Activated CD4-positive, alpha-beta T cell treated with anti-CD3 and anti-CD28 coated beads for 4 hours (primary cell): ENCODE measurements at places on chromosomes 11 and 22.
A peak's percentile ranks its signal among the peaks of the same experiment; 100 is the strongest.

DNA sequence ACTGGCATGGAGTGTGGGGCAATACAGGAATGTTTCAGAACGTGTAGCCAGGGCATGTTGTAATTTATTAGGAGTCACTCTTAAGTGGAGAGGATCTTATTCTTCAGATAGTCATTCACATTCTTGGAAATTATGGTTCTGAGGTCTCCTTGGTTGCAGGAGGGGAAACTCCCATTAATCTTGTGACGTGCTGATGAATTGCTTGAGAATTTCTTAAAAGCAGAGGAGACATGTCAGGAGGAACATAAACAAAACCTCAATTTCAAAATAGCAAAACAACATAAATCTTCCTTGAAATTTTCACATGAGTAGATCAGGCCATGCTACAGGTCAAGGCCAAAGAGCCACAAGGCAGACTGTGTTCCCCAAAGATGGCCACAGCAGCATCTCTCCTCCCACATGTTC, 50.4 kb downstream of the ADM start:
- DNase-seq: no peak

- DNase-seq: peak; percentile 43
These were observed 2.8 kb downstream of the IL17RA start for GRCh38 chr22:17087498-17088131.

DNA sequence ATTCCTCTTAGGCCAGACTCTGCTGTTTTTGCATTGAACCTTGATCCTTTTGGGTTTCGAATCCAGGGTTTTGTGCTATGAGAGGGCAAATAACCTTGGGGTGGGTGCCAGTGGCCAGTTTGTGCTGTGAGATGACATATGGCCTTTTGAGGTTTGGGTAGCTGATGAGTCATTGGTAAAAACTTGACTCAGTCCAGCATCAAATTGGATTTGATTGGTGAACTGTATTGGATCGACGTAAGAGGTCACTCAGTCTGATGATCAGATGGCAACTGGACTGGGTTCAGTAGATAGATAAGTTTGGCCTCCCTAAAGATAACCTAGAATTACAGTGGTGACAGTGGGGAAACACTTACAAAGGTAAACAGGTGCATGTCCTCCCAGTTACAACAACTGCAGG, 41.0 kb upstream of the XKR3 start:
- no peak for DNase-seq

DNA sequence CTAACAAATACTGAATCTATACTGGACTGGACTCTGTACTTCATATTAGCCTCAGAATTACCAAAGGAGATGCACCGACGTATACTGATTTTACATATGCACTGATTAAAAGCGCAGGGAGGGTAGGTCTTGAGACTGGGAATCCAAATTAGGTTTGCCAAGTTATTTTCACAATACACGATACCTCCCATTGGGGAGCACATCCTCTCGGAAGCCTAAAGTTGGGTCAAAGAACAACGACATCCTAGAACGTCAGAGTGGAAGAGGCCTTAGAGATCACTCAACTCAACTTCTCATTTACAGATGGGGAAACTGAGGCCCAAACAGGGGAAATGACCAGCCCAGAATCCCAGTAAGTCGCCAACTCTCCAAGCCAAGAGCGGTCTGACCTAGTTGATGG, 626 bp downstream of the DNAL4 start:
- no peak for DNase-seq

DNA sequence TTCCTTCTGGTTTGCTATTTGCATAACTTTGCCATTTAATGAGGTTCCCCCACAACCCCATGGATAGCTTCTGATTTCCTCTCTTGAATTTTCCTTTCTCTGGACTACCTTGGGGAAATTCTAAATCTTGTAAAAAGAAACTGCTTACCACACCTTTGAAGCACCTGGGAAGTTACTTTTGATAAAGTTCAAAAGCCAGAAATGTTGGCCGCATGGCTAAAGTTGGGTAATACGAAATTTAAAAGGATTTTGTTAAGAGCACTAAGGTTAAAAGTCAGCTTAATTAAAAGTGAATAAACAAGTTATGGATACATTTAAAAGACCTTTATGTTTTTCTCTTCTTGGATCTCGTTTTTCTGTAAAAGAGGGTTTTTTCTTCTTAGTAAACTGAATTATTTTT, 5.5 kb downstream of the CASP4 start:
- DNase-seq: no peak

DNA sequence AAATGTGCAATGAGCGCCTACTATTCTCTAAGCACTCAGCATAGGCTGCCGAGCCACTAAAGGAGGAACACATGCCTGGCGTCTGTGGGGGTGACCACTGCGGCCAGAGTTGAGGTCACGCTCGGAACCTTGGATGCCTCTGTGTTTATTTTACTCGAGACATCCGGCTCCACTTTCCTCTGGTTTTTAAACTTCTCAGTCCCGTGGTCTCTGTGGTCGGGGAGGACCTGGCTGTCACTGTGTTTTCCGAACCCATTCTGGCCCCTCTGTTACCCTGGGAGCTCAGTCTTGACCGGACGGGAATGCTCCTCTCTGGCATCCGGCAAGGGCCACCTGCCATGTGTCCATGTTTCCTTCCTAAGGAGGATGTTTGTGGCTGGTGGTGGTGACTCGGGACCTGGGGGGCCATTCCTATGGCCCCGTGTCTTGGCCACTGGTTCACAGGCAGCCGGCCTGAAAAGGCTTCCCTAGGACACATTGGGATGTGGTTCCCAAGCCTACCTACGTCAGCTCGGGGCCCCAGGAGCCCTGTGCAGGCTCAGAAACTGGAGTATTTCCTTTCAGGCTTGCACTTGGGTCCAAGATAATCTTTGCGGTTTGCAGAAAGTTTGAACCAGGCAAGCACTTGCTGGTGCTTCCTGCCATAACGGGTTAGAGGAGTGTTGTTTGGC, 46.7 kb upstream of the PARVG start:
- no peak for DNase-seq

DNA sequence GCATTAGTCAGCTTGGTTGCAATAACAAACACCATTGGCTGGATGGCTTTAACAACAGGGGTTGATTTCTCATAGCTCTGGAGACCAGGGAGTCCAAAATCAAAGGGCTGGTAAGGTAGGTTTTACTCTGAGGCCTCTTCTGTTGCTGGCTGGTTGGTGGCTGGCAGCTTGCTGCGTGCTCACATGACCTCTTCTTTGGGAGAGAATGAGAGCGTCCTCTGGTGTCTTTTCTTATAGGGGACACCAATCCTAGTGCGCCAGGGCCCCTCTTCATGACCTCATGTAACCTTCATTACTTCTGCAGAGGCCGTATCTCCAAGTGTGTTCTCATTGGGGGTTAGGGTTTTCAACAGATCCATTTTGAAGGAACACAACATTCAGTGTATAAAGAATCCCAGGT, 1308.3 kb downstream of the TBC1D22A start:
- no peak for DNase-seq

GRCh38 chr22:22800716-22801115, 86.9 kb upstream of the IGLL5 start:
- no peak for DNase-seq

GRCh38 chr11:68974421-68975194, 6.2 kb downstream of the MRGPRD start:
- no peak for DNase-seq

DNA sequence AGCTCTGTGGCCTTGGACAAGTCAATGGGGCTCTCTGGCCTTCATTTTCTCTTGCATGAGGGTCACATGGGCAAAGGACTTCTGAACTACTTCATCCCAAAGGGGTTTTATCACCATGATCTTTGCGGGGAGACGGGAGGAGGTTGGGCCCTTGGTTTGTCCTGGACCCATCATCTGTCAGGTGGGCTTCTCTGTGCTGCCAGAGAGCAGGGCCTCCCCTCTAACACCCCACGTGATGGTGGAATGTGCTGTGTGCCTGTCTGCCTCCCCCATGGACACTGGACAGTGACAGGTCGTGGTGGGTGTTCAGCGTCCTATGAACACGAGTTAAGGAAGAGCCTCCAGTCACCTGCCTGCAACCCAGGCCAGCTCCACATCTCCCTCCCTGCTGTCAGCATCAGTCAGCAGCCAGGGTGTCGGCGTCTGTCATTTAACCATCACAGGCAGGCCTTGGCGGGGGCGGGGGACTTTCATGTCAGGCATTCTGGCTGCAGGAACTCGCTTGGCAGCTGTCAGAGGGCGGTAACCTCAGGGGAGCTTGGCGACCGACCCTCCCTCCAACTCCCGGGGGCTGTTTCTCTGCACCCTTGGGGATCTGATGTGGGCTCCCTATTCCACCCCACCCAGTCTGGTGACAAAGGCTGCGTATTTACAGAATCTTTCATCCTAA, 2.6 kb upstream of the SUN2 start:
- DNase-seq: peak; percentile 79

DNA sequence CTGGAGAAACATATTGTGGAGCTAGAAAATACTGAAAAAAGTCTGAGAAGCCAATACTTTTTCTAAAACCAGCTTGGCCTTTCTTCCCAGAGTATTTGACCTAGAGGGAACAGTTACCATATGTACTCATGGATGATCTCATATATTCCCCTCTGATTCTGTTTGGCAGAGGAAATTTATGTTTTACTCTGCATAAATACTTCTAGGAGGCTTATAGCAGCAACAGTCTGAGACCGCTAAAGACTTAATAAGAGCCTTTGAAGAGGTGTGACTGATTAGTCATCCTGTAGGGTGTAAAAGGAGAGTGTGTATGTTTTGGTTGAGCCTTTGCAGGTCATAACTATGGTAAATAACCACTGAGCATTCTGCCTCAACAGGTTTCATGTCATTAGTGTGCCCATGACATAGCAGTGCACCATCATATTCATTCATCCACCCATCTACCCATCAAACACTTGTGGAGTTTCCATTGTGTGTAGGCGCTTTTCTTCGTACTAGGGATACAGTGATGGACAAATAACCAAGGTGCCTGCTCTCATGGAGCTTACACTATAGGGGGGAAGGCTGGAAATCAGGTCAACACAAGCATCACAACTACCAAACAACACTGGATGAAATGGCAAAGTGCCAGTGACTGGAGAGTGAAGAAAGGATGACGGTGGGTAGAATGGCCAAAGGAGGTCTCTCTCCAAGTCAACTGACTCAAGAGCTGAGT, 44.5 kb downstream of the TRAF6 start:
- no peak for DNase-seq

DNA sequence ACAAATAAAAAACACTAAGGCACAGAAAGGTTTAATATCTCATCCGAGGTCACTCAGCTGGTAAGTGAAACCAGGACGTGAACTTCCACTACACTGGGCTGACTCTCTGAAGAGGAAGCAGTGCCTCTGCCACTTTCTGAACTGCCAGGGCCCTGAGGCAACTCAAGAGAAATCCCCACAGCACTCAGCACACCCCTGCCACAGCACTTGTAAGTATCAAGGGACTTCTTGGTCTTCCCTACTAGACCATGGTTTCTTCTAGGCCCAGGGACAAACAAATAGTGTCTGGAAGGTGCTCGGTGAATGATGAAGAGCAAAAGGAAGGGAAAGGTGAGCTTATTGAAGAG, 49.7 kb downstream of the RPL27A start:
- DNase-seq: no peak

- DNase-seq: no peak
These were observed 292.0 kb downstream of the NTM start for GRCh38 chr11:131662317-131662972.

DNA sequence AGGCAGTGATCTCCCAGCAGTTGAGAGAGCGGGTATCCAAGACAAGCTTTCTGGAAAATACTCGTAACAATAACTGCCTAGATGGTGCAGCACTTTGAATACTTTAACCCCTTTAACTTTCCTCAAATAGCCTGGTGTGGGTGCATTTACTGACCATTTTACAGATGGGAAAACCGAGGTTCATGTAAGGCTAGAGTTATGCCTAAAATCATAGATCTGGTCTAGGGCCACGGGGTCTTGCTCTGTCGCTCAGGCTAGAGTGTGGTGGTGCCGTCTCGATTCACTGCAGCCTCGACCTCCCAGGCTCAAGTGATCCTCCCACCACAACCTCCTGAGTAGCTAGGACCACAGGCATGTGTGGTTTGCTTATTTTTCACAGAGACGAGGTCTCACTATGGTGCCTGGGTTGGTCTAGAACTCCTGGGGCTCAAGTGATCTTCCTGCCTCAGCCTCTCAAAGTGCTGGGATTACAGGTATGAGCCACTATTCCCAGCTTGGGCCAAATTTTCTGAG, 269.2 kb upstream of the SYN3 start:
- no peak for DNase-seq

GRCh38 chr11:66176650-66177049, 91.8 kb upstream of the RAB1B start:
- DNase-seq: no peak

- DNase-seq: no peak
These were observed 63.1 kb downstream of the ARHGEF12 start for GRCh38 chr11:120399307-120399706.

DNA sequence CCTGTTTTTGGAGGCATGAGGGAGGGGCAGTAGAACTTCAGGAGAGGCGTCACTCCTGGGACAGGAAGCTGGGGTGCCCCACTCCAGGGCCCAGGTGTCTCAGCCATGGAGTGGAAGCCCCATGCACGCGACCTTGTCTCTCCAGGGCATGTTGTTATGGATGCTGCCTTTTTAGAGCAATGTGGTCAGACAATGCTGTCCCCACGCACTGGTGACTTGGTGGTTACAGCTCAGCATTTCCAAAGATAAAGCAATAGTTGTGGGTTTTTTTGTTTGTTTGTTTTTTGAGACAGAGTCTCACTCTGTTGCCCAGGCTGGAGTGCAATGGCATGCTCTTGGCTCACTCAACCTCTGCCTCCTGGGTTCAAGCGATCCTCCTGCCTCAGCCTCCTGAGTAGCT, 22.3 kb downstream of the EIF4G2 start:
- no peak for DNase-seq

DNA sequence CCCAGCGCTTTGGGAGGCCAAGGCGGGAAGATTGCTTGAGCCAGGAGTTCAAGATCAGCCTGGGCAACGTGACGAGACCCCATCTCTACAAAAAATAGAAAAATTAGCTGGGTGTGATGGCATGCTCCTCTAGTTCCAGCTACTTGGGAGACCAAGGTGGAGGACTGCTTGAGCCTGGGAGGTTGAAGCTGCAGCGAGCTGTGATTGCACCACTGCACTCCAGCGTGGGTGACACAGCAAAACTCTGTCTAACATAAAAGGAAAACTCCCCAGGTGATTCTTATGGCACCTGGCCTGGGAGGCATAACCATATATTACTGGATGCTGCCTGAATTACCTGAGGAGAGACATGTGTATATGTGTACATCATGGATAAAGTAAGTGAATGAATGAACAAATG, 29.1 kb downstream of the KIAA1671 start:
- no peak for DNase-seq

GRCh38 chr11:72102631-72102945, 509 bp downstream of the LAMTOR1 start:
- DNase-seq: no peak

DNA sequence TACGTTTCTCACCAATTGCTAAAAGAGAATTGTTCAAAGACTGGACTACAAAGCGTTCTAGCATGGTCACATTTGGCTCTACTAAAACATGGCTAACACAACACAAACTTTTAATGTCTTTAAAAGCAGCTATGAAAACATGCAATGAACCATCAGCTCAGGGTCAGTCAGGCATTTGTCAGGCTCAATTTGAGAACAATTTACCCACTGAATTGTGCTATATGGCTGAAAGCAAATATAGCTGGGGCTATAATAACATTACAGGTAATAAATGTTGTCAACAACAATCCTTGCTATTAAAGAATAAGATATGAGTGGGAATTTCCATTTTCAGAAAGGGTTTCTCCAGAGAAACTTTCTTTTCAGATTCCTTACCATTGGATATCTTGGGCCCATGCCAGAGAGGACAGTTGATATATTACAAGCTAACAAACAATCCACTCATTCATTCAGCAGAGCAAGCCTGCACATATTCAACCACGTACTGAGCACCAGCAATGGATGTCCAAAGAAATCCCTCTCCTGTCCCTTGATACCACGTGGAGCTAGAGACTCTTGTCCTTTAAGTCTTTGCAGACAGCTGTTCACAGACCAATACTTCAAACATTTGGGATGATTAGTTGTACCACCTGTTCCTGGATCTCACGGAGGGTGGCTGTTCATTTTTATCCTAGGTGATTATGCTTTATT, 82.5 kb upstream of the DDI1 start:
- no peak for DNase-seq
